ENCODE measurements at places on chromosomes 2 and 18.

- no peak for DNase-seq
Measured at GRCh38 chr2:122514451-122514996, 759.1 kb downstream of the TSN start.

DNA sequence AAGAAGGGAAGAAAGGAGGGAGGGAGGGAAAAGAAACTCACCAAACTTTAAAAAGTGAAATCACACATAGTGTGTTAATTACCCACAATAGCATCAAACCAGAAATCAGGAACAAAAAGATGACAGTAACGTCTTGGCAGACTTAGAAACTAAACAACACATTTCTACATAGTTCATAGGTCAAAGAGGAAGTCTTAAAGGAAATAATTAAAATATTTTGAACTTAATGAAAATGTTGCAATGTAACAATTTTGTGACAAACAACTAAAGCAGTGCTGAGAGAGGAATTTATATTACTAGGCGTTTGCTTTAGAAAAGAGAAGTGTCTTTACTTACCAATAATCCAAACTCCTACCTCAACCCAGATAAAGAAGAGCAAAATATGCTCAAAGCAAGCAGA, 505.0 kb upstream of the ID2 start:
- DNase-seq, result no peak

GRCh38 chr2:67515056-67515455, 117.9 kb downstream of the ETAA1 start:
- no peak for DNase-seq

GRCh38 chr18:8685141-8685913, 20.0 kb upstream of the MTCL1 start:
- DNase-seq, result no peak

DNA sequence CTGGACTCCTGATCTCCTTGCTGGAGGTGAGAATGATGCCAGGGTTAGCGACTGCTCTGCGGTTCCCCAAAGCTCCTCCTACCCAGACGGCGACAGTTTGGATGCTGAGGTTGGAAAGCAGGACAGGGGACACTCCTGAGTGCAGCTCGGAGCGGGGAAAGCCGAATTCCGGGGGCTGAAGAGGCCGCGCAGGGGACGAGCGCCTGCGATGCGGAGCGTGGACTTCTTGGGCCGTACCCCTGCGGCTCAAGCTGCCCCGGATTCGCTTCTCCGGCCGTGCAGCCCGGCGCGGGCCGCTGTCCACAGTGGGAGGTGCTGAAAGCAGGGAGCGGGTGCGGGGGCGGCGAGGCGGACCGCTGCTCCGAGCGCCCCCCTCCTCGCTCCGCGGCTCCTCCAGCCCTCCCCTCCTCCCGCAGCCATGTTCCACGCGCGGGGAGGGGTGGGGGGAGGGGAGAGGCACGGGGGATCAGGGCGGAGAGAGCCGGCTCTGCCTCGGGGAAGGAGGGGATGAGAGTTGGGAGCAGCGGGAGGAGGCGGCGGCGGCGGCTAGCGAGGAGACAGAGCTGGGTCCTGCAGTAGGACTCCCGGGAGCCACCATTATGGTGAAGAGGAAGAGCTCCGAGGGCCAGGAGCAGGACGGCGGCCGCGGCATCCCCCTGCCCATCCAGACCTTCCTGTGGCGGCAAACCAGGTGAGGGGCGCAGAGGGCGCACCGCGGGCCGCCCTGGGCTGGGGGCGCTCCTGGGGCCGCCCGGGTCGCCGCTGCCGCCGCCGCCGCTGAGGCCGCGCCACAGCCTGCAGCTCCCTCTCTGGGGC, at the start of gene UNC80:
TSS of gene UNC80 (plus strand) at position 359 of the 816 bp plus-strand sequence. CDS start at position 600, 241 bp downstream.
- peak; percentile 81 for DNase-seq

- no peak for DNase-seq
Measured at GRCh38 chr18:66553824-66554223, 50.1 kb downstream of the CDH19 start.

DNA sequence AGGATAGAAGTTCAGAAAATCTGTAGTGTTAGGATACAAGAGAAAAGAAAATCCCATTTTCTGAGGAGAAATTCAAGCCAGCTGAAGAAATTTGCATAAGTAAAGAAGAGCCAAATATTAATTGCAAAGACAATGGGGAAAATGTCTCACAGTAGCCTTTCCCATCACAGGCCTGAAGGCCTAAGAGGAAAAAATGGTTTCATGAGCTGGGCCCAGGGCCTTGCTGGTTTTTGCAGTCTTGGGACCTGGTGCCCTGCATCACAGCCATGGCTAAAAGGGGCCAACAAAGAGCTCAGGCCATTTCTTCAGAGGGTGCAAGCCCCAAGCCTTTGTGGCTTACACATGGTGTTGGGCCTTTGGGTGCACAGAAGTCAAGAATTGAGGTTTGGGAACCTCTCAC, 413.6 kb upstream of the CYRIA start:
- DNase-seq, result no peak

GRCh38 chr18:75639472-75639831, 211.9 kb upstream of the SMIM21 start:
- DNase-seq, result no peak

DNA sequence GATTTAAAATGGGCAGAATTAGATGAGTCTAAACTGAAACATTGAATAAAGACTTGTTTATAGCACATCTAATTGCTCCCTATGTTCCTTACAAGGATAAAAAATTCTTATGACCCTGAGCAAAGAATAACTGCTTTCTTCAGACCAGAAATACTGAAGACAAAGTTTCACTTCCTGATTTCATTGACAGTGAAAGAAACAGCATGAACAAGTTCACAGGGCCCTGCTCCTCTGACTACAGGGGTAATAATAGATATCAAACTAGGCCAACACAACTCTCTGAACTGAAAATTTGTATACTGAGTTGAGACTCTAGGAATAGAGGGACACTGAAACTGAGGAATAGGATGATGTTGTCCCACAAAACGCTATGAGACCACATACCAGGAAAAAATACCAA, 1383.3 kb upstream of the CDH2 start:
- DNase-seq, result no peak
